ENCODE measurements at places on chromosomes 2 and 18.
A peak's percentile ranks its signal among the peaks of the same experiment; 100 is the strongest.

DNA sequence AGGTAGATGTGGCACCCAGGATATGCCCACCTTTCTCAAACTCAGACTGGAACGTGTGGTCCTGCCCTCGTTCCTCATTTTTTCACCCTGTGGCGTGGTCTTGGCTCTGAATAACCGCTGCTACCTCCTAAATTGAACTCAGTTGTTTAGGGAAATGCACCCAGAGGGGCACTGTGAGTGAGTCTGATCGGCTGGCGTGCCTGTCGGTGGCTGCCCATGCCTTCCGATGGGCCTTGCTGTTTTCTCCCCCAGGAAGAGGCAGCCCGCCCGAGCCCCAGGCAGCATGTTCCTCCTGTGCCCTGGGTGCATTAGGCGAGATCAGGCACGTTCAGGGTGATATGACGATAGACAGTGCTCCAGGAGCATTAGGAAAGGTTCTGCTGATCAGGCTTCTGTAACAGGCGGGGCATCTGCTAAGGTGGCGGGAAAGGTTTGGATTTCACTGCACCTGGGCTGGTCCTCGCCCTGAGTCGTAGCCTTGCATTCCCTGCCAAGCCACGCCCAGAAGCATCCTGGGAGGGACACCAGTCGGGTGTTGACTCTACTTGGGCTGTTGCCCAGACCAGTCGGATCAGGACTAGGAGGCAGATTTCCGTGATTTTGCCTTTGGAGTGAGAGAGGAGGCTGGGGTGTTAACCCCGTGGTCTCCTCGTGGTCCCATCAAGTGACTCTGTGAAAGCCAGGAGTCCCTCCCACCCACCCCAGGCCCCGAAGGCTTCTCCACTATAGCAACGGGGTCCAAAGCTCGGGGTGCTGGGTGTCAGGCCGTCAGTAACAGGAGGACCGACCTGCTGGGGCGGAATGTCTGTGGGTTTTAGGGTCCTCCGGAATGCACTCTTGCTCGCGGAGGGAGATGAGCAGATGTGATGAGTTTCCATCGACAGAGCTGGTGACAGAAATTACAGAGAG, 75.1 kb downstream of the SH3BP4 start:
- DNase-seq: no peak

DNA sequence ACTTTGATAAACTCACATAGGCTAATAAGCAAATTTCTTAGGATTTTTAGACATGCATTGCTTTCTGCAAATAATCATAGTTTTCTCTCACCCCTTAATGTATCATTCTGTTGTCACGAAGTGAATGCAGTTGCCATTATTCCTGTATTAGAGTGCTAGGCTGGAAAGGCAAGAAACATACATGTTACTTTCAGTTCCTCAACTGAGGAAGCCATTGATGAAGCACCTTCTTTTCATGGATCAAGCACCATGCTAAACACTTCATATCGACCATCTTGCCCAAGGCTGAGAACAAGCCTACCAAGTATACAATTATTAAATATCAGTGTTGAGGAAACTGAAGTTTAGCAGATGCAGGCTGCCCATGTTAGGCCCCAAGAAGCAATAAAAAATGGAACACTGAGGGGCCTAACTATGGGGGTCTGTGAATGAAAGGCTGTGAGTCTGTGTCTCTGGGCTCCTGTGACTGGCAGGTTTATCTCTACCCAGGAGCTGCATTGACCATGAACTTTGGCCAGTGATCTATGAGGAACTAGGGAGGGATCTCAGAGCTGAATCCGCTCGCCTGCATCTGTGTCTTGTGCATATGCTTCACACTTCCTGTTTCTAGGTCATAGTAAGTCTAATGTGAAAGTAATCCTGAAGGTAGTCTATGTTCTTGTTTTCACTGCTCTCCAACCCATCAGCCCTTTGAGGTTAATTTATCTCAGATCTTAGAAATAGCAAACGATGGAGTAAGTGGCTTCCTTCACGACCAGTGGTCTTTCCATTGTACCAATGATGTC, 16.0 kb upstream of the TSPYL6 start:
- peak; percentile 18 for DNase-seq

GRCh38 chr18:6057604-6058003, 162.3 kb upstream of the TMEM200C start:
- DNase-seq: no peak

GRCh38 chr18:51278045-51278649, 80.7 kb upstream of the MEX3C start:
- peak; percentile 37 for DNase-seq

DNA sequence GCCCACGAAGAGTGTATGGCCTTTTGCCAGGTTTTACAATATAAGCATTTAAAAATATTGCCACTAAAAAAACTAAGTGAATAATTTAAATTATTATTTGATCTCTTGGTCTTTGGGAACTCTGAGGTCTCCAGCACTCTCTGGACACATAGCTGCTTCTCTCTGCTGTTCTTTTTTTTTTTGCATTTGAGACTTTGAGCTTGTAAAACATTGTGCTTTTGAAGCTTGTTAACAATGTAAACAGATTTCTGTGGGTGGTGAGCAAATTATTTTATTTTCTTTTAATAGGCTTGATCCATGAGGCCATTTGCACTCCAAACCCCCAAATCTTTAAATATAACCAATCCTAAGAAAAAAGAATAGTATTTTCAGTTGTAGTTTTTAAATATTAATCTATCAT, 42.0 kb downstream of the DCAF17 start:
- no peak for DNase-seq

GRCh38 chr2:55555977-55556376, 36.5 kb downstream of the CFAP36 start:
- no peak for DNase-seq

- peak; percentile 47 for DNase-seq
Measured at GRCh38 chr2:119431976-119432850, 559 bp downstream of the TMEM37 start.

DNA sequence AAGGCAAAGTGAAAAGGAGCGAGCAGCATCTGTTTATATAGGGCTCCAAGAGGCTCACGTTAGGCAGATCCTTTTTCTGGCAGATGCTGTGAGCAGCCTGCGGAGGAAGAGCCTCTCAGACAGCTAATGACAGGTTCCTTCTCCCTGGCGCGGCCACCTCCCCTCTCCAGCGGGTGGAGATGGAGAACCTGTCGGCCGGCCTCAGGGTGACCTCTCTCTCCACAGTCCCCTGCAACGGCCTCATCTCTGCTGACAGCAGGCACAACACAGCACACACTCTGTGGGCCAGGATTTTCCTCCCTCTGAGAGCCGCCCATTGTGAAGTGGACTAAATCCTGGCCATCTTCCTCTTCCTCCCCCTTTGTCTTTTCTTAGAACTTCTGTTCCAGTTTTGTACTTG, 119.8 kb downstream of the PRKCE start:
- DNase-seq: peak; percentile 78

DNA sequence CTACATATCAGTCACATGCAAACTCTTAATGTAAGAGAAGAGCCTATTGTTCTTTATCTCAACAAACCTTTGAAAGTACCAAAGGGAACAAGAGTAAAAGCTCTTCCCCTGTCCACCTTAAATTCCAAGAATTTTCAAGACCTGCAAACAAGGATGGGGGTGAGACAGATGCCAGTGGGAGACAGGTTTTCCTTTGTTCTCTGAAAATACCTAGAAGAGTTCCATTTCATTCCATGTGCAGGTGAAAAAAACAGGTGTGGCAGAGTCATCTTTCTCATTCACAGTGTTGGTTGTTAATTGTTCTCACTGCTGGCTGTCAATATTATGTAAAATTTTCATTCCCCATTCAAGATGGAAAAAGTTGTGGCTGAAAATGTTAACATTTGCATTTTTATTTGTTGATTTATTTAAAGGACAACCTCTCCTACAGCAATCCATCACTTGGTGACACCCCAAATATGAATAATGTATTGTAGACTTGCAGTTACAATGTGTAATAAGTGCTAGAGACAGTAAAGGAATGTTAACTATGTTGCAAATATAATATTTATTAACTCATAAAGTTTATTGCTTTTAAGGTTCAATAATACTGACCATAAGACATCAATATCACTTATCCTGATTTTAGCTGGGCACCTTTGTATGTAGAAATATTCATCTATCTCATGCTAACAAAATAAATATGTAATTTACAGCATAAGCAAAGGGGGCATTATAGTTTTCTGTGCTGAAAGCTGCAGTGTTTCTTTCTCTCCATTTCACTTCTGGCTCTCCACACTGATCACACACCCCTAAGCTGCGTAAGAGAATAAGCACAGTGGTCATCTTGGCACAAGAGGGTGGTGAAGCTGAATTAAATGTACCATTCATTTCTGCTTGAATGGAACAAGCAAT, 347.0 kb downstream of the KIAA1328 start:
- DNase-seq: no peak

- no peak for DNase-seq
Measured at GRCh38 chr2:20423359-20423758, 23.5 kb upstream of the RHOB start.

- no peak for DNase-seq
Measured at GRCh38 chr2:63751901-63752300, 89.8 kb upstream of the UGP2 start.

- no peak for DNase-seq
Measured at GRCh38 chr2:143608063-143608423, 478.8 kb downstream of the ARHGAP15 start.

DNA sequence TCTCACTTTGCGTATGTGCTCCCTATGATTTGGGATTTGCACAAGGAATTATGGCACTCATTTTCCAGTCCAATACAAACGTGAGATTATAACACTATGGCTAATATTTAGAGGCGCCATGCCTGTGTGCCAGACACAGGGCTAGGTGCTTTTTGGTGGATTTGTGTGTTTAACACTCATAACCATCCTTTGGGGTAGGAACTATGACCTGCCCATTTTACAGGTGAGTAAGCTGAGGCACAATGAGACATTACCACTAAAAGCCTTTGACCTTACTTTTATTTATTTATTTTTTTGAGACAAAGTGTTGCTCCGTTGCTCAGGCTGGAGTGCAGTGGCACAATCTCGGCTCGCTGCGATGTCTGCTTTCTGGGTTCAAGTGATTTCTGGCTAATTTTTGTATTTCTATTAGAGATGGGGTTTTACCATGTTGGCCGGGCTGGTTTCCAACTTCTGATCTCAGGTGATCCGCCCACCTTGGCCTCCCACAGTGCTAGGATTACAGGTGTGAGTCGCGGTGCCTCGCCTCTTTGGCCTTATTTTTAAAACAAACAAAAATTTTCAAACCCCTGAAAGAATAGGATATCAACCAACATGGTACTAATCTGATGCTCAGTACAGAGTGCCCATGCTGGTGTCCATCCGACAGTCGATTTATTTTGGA, 26.6 kb upstream of the GLI2 start:
- DNase-seq: no peak

DNA sequence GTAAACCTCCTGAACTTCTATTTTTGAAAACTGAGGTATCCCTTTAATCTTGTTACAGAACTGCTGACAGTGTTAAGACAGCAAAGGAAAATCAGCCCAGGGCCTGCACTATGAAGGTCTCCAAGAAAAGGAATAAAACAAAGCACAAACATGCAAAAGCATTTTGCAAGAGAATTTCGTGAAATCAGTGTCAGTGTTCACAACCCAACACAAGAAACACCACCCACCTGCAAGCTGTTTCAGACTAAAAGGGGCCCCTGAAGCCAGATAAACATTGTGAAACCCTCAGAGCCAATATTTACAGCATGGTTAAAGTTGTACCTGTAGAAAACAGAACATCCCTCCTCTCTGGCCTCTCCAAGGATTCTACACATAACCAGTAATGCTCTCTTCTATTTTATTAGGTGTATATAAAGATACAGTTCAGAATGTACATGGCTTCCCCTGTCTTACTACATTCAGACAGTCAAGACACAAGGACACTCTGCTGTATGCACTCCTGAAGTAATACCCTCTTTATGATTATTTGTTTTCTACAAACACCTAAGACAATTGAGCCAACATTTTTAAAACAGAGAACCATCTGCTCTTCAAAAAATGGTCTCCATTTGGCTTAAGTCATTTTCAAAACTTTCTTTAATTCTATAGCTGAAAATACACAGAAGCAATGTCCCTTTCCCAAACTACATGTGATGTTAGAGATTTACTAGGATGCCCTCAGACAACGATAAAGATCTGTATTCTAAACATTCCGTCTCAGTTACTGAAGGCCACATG, 149.5 kb upstream of the ZFP36L2 start:
- no peak for DNase-seq

- DNase-seq: no peak
Measured at GRCh38 chr18:57716549-57716948, 86.6 kb downstream of the ATP8B1 start.

GRCh38 chr2:191863988-191864387, 17.1 kb upstream of the CAVIN2 start:
- no peak for DNase-seq

- DNase-seq: no peak
Measured at GRCh38 chr18:1014509-1014908, 109.8 kb downstream of the ADCYAP1 start.

DNA sequence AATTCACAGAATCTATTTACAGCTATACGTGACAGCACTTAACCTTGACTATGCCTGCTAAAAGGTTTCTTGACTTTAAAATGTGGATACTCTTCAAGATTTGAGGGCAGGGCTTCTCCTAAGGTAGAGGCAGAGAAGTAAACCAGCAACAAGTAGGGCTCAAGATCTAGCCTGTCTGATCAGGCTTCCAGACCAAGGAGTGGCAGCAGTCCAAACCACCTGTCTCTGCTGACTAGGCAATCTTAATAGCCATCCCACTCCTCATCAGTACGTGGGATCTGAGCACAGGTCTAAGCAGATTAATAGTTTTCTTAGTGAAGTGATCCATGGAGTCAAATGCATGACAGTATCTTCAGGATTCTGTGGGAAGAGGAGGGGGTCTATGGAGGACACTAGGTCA, 100.4 kb downstream of the GPD2 start:
- DNase-seq: no peak

- no peak for DNase-seq
Measured at GRCh38 chr2:119841550-119841949, 81.8 kb downstream of the PTPN4 start.

- DNase-seq: no peak
Measured at GRCh38 chr2:44273596-44273995, 1.7 kb upstream of the SLC3A1 start.

DNA sequence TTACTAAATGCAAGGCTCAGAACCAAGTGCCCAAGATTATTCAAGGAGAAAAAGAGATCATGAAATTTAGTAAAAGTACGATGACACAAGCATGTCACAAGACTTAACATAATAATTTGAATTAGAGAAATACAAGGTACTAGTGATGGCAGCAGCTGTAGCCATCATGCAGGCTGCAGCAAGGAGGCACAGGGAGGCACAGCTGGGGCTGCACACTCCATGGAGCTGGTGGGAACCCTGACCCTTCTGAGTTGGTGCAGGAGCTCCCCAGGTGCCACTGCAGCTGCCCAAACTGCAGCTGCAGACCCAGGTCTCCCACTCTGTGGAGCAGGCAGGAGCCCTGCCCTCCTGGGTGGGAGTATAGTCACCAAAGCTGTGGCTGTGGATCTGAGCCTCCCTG, 46.0 kb downstream of the COL3A1 start:
- DNase-seq: no peak

GRCh38 chr18:59096098-59096789, 43.4 kb upstream of the SEC11C start:
- no peak for DNase-seq

All from KBM-7 (cell line).